ENCODE measurements at places on chromosomes 6 and 20. TPM values are rescaled to one million over a fixed set of nuclear protein-coding genes. Genes with fewer than 3 reads are reported as not detected.

Gene TRIM31
- total RNA-seq = 0.11 TPM

Gene IL22RA2
- not detected for total RNA-seq

DNA sequence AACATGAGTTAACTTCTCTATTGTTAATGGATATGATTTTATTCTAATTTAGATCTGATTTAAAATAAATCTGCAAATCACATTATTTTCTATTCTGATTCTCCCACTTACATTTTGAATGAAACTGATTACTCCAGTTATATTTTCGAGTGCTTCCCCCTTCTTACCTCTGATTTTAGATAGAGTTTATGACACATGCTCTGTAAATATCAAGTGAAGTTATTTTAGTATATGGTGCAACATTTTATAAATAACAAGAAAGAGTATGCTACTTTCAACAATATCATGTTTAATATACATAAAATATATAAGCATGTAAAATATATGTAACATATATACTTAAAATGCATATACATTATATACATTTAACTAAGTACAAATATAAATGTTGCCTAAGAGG is 38.9 kb downstream of the PLCB1 start:
- no peak for DNase-seq

Gene ZC2HC1B
- total RNA-seq = not detected

Gene BANF2
- not detected for total RNA-seq

- DNase-seq = no peak
Observed at GRCh38 chr6:146950351-146950835, 253.8 kb upstream of the STXBP5 start.

DNA sequence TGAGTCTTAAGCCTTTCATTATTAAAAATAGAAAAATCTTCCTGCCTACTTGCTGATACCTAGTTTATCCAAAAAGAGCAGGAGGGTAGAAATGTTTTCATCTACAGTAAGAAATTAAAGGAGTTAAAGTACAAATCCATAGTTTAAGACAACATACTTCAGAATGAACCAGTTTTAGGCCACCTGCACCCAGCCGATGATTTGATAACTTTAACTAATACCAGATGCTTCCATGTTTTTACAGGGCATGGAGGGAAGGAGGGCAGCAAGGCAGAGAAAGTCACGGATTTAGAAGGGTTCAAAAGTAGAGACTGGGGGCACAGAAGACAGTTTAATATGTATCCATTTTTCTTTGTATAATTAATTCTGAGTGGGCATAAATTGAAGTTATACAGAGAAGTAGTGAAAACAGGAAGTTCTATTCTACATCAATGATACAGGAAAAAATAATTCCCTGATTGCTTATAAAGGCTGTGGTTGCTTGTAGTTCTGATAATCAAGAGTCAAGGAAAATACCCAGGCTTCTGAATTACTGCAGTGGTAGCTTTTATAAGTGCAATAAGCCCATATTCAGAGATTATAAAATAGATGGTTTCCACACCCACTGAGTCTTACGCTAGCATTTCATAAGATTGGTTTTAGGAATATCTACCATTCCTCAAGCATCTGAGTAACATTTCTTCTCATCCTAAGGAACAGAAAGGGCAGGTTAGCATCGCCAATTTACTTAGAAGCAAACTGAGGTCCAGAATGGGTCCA is 72.0 kb downstream of the GMDS start:
- DNase-seq = no peak

Gene PROKR2
- total RNA-seq = not detected

GRCh38 chr20:1370548-1371110 is 22.2 kb downstream of the FKBP1A start:
- peak; percentile 37 for DNase-seq

Gene HLA-DRB5
- total RNA-seq = not detected

DNA sequence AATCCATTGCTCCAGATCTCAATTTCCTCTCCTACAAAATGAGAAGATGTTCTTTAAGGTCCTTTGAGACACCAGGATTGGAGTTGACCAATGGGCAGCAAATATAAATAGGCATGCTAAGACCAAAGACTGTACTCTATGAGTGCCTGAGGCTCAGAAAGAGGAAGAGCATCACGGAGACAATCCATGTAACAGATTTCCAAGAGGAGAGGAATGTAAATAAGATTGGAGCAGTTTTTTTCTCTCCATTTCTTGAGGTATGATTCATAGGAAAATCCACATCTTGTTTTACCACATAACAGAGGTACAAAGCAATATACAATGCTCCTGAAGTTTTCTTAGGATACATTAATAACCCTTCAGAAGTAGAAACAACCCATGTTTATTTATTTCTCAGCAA is 109.8 kb downstream of the UBE3D start:
- peak; percentile 55 for DNase-seq

DNA sequence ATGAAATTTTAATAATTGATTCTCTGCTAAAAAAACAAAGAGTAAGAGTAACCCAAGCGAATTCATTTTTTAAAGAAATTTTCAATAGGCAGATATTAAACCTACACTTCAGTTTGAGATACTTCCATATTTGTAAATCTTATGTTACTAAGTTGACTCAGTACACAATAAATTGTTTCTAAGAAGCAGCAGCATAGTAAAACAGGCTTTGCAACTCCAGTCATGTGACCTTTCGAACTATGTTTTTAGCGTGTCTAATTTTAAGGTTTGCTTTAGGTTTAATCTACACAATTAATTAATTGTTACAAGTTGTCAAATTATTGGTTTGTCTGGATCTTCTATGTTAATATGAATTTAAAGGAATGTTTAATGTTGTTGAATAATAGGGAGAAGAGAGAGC is 708.9 kb upstream of the CITED2 start:
- DNase-seq = peak; percentile 51

DNA sequence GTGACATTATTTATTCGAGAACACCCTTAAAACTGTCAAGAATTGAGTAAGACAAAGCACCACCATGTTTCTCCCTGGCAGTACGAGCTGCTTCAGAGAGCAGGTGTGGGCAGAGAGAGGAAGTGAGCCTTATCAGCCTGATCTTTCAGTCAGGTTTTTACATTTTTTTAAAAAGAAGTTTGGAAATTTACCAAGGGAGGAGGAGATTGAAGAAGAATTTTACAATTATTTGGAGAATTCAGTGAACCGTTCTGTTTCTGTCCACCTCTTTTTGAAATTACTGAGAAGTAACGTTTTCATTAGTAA is 75.5 kb downstream of the ZDHHC14 start:
- no peak for DNase-seq

- peak; percentile 50 for DNase-seq
Observed at GRCh38 chr6:12291839-12292604, 1.9 kb downstream of the EDN1 start.

- DNase-seq = no peak
Observed at GRCh38 chr20:58521763-58522162, 6.6 kb upstream of the APCDD1L start.

- DNase-seq = peak; percentile 82
Observed at GRCh38 chr20:20457392-20458126, 89.7 kb downstream of the INSM1 start.

- peak; percentile 86 for DNase-seq
Observed at GRCh38 chr6:39302669-39303424, 11.4 kb downstream of the KCNK17 start.

Gene RHAG
- total RNA-seq = not detected

DNA sequence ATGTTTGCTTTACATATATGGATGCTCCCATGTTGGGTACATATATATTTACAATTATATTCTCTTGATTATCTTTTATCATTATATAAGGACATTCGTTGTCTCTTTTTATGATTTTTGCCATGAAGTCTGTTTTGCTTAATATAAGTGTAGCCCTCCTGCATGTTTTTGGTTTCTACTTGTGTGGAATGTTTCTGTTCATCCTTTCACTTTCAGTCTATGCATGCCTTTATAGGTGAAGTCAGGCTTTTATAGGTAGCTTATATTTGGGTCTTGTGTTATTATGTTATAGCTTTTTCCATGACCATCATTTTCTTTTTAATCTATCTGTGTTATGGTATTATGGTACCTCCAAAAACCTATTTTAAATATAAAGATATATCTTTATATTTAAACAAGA is 612.5 kb upstream of the HS3ST5 start:
- DNase-seq = no peak

- no peak for DNase-seq
Observed at GRCh38 chr6:83708970-83709747, at the start of gene SNAP91. TSS of gene SNAP91 (minus strand) at chr6:83709101. CDS start at chr6:83707927, 1,174 bp downstream.

- DNase-seq = peak; percentile 95
Observed at GRCh38 chr20:51022803-51023616, at the start of gene KCNG1. TSS of gene KCNG1 (minus strand) at chr20:51023107. CDS start at chr20:51010338, 12,769 bp downstream.

Gene TPX2
- total RNA-seq = 128 TPM

DNA sequence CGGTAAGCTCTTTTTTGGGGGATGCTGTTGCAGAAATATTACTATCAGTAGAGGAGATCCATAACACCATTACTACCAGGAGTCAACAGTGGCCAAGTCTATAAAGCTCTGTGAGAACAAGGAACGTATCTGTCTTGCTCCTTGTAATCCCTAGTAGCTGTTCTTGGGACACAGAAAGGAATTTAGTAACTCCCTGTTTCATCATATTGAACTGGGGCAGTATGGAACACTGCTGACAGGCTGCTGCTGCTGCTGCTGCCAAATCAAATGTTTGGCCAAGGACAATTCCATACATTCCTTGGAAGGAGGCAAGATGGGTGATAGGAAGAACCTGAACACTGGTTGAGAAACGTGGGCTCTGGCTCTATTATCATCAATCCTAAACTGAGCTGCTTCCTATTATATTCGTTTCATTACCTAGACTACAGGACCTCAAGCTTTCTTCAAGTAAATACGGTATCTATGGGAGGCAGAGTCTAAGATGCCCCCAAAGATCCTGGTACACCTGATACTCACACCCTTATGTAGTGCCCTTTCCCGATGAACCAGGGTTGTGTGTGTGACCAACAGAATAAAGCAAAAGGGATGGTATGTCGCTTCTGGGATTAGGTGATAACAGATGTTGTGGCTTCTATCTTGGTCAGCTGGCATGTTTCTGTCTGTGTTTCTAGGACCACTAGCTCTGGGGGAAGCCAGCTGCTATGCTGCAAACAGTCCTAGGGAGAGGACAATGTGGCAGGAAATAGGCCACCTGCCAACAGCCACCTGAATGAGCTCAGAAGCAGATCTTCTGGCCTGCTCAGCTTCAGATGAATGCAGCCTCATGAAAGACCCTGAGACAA is 39.5 kb downstream of the ELOVL5 start:
- peak; percentile 34 for DNase-seq

DNA sequence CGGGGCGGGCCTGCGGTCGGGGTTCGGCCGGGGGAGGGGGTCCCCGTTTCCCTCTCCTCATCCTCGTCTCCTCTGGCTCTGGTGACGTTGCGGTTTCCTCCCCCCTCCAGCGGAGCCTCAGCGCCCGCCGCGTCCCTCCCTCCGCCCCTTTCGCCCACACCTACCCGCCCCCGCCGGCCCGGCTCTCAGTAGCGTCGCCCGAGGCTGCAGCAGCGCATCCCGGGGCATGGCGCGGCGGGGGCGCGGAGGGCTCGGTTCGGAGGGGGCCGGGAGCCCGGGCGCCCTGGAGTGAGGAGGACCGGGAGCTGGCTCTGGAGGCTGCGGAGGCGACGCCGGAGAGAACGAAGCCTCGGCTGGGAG is at the start of gene DSE:
Gene DSE, plus strand, starts transcription at position 188 of the 360 bp plus-strand sequence. CDS start 28,304 bp downstream, outside the sequence.
- DNase-seq = peak; percentile 30

- DNase-seq = no peak
Observed at GRCh38 chr6:112189494-112189893, 64.9 kb downstream of the LAMA4 start.

DNA sequence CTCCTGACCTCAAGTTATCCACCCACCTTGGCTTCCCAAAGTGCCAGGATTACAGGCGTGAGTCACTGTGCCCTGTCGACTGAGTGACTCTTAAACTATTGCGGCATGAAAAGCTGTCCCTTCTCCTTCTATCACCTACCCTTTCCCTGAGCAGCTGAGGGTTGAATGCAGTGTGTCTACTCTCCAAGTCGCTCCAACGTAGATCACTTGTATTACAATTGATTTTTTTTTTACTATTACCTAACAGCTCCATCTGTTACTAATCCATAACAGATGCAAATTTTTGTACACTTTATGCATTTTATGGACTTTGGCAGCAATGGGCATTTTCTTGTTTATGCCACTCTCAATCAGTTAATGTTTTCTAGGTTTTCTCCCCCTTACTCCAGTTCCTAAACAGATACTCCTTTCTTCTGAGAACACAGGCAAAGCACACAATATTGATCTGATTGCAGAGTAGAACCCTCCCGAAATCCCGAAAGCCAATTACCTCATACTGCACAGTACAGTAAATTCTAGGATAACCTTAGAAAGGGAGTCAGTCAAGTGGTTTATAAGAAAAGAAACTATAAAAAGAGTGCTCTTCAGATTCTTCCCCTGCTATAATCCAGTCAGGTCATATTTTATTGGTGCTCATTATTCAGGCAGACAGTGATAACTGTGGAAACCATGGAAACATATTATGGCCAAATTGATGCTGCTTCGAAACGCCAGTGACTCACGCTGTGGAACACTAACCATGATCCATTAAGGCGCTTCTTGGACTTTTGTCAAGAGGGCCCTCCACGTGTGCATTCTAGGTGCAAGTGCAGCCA is 273.0 kb downstream of the ADGB start:
- DNase-seq = no peak

GRCh38 chr6:81821449-81821848 is 69.0 kb upstream of the TENT5A start:
- no peak for DNase-seq

DNA sequence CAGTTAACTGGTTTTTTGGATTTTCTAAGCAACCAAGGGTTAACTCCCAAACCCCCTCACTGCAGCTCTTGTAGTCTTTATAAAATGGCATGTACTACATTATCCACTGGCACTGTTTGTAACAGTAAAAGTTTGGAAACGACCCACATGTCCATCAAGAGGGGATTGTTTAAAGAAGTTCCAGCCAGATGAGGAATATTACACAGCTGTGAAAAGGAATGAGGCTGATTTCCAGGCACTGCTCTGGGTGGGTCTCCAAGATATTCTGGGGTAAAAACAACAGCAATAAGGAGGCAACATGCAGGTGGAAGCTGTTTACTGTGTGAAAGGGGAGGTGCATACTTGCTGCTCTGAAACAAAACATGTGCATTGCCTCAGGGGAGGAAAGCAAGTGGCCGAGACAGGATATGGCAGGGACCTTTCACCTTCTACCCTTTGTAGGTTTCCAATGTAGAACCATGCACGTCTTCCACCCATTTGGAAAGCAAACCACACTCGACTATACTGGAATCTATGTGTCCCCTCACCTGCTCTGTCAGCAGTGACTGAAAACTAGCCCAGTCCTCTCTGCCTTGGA is 51.9 kb downstream of the GRM4 start:
- no peak for DNase-seq

GRCh38 chr6:17790489-17790888 is 83.8 kb upstream of the NUP153 start:
- DNase-seq = no peak

Data from PC-3 (cell line).